ENCODE measurements at places on chromosomes 6 and 20.
A peak's percentile ranks its signal among the peaks of the same experiment; 100 is the strongest.

GRCh38 chr6:136582711-136583471 is 32.7 kb upstream of the MAP7 start:
- no peak for DNase-seq

DNA sequence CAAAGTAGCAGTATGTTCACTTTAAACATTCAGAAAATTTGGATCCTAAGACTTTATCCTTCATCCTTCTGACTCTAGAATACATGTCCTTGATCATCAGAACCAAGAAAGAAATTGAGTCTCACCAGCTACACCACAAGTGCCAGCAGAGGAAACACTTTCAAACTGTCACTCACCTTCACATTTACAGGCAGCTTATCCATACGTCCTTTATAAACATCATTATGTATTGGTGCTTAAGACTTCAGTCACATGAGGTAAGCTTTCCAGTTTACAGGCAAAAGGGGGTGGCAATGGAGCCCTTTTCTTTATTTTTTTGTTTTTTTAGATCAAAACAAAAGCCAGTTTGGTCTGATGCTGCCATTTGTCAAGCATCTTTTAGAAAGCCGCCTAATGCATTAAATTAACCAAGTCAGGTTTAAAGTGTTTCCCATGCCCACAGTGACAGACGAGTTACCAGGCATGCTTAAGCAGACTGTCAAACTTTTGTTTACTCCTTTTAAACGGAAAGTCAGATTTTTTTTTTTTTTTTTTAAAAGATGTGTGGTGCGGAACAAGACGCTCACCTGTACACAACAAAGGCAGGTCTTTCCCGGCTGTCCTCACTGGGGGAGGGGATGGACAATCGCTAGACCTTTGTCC is 952 bp upstream of the BRPF3 start:
- DNase-seq: no peak

DNA sequence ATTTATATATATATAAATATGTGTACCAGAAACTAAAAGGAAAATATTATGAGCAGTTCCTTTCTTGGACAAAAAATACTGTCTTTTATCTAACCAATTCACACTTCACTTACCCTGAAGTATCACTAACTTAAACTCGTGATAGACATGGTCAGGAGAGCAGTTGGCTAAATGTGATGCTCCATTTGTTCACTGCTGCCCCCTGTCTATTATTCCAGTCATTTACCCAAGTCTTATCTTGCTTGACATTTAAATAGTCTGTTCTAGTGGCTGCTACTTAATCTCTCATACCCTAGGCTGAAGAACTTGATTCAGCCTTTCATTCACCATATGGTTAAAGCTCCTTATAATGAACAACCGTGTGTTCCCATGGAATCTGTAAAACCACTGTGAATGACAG is 789.6 kb upstream of the EYS start:
- no peak for DNase-seq

DNA sequence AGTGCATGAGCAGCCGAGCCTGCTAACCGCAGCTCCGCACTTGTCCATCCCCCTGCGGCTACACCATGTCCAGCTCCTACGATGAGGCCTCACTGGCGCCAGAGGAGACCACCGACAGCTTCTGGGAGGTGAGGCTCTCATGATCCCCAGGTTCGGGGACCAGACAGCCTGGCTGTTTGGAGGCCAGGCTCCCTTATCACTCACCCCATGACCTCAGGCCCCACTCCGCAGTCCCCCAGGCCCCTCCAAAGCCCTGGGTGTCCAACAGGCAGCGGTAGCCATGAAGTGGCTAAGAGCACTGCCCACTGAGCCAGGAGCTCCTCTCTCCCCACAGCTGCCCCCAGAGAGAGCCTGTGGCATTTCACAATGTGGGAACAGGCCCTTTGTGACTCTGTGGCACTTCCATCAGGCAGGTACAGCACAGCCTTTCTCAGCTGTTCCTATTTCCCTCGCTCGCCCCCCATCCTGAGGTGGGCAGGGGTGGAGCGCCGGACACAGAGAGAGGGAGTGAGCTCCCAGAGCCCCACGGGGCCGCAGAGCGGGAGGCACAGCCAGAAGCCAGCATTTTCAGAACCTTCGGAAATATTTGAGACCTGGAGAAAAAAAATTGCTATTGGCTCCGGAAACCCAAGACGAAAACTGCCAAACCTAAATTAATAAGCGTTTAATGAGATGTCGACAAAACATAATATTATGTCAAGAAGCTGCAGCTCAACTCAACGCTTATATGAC is 29.7 kb downstream of the SPDEF start:
- no peak for DNase-seq

GRCh38 chr6:9745966-9746365 is 668.9 kb downstream of the TFAP2A start:
- no peak for DNase-seq

GRCh38 chr6:170082067-170082466 is 208.8 kb downstream of the DLL1 start:
- no peak for DNase-seq

GRCh38 chr6:128365520-128366160 is 154.8 kb downstream of the PTPRK start:
- no peak for DNase-seq

- DNase-seq: no peak
Measured at GRCh38 chr6:429515-430121, 38.1 kb downstream of the IRF4 start.

GRCh38 chr6:170034294-170034693 is 256.6 kb downstream of the DLL1 start:
- peak; percentile 58 for DNase-seq

- no peak for DNase-seq
Measured at GRCh38 chr6:87151471-87151780, 3.9 kb upstream of the ZNF292 start.

DNA sequence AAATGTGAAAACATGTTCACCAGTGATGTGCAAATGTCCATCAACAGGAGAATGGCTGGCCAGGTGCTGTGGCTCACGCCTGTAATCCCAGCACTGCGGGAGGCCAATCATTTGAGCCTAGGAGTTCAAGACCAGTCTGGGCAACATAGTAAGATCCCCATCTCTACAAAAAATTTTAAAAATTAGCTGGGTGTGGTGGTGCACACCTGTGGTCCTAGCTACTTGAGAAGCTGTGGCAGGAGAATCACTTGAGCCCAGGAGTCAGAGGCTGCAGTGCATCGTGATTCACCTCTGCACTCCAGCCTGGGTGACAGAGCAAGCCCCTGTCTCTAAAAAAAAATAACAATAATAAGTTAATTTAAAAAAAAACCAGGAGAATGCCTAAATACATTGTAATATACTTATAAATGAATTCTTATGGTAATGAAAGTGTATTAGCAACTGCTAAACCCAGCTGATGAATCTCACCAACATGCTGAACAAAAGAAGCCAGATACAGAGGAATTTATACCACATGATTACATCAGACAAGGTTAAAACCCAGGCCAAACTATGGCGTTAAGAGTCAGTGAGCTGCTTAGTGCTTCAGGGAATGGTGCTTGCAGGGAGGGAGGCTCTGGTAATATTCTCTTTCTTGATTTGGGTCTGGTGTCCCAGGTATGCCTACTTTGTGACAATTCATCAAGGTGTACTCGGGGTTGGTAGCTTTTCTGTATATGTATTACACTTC is 36.4 kb downstream of the RPP40 start:
- DNase-seq: no peak

- DNase-seq: no peak
Measured at GRCh38 chr6:40395066-40395697, 192.0 kb downstream of the LRFN2 start.

- no peak for DNase-seq
Measured at GRCh38 chr20:35992713-35993335, 24.4 kb downstream of the CNBD2 start.

DNA sequence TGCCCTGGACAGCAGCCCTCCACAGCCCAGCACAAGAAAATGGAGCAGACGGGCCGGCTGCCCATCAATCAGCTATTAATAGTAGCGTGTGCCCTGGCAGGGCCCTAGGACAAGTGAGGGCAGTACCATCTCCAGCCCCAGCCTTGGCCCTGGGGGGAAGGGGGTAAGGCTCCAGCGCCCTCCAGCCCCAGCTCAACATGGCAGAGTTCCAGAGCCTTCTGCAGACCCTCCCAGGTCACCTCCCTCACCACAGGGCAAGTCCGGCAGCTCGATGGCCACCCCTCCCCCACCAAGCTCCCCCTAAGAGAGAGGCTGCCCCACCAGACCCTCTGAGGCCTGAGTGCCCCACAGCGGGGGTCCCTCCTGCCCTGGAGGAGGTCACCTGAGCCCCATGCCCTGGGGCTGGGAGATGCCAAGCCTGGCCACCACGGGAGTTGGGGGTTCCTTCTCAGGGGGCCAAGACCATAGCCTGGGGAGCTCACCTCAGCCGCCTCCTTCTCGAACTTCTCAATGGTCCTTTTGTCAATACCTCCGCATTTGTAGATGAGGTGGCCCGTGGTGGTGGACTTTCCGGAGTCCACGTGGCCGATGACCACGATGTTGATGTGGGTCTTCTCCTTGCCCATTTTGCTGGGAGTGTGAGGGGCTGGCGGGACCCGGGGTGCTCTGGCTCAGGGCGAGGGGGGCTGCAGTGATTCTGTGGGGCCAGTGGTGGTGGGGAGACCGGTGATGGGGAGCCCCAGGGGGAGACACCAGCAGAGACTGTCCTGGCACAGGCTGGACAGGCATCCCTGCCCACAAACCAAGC is 1.5 kb downstream of the EEF1A2 start:
- DNase-seq: no peak

- no peak for DNase-seq
Measured at GRCh38 chr20:48538058-48538825, 289.6 kb downstream of the PREX1 start.

DNA sequence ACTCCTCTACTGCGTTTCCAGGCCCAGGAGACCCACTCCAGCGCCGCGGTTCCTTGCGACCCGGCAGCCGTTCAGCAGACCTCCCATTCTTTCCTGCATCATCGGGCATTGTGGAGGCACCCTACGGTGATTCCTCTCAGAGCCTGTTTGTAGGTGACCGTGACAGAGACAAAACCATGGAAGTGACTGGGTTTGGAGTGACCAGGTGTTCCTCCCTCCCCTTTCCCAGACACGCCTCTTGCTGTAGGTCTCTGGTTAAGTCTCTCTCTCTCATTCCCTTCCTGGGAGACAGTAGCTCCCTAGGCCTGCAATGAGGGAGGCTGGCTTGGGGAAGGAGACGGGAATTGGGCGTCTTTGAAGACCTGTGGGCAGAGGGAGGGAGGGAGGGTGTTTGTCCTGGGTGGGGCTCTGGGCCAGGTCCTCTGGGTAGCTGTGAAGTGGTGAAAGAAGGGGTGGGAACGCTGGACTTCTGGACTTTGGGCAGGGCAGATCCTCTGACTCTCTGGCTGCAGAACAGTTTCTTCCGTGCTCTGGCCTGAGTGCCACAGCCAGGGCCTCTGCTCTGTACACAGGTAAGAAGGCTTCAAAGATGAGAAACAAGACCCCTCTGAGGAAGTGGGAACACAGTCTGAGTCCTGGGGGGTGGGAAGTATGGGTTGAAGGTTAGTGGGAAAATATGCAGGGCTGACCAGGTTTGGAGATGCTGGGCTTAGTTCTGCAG is 763 bp downstream of the KLC4 start:
- DNase-seq: no peak

GRCh38 chr6:108243836-108244235 is 17.0 kb downstream of the SNX3 start:
- no peak for DNase-seq

DNA sequence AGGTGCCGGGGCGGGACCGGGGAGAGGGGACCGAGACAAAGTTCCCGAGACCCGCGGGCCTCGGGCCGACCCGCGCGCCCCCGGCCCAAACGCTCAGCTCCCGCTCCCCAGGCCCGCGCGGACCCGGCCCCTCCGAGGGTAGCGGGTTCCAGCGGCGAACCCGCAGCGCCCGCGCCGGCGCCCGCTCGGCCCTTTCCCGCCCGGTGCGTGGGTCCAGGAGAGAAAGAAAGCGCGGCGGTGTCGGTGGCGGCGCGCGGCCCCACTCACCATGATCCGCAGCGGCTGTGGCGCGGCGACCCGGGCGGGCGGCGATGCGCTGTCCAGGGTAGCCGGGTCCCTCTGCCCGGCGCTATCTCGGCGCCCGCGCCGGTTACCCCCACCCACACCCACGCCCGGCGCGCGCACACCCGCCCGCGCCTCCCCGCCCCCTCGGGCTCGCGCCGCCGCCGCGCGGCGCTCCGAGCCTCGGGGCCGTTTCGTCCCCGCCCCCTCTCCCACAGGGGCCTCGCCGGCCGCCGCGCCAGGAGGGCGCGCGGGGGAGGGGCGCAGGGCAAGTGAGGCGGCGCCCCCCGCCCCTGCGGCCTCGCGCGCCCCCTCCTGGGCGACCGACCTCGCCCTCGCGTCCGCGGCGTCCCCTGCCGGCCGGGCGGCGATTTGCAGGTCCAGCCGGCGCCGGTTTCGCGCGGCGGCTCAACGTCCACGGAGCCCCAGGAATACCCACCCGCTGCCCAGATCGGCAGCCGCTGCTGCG is at the start of gene ELOVL2:
Gene ELOVL2 (minus strand): TSS at position 345 of the 751 bp plus-strand sequence. CDS start 75 bp downstream, at position 270.
- DNase-seq: no peak

DNA sequence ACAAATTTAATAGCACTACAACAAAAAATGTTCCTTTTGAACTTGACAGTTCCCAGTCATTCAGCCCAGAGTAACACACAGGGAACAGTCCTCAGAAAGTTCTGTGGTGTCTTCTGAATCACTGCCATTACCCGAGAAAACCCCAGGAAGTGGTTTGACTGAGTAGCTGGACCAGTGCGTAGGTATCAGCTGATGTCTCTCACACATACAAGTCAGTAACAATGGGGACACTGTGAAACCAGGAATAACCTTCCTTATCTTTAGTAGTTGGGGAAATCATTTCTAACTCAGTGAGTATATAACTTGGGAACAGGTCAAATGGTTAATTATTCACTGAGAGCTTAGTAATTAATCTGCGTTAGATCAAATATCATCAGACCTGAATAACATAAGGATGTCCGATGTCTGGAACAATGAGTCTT is 73.1 kb downstream of the HIVEP2 start:
- DNase-seq: peak; percentile 21

DNA sequence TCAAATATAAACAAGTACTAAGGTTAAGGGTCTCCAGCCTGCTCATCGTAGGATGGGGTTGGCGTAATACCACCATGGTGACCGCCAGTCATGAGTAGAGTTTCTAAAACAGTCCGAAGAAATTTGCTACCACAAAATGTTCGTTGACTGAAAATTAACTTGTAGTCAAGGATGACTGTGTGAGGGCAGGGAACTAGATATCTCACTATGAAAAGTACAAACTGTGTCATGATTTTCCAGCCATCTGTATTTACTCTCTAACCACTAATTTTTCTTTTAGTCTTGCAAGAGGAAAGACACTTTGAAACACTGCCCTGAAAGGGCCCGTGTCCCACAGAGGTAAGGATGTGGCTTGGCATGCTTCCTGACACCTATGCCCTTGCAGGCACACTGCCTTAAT is 99.7 kb downstream of the IRF4 start:
- no peak for DNase-seq

- DNase-seq: no peak
Measured at GRCh38 chr6:33597551-33598322, 17.7 kb upstream of the BAK1 start.

GRCh38 chr6:136403110-136403980 is 113.7 kb upstream of the BCLAF1 start:
- DNase-seq: no peak

- DNase-seq: no peak
Measured at GRCh38 chr6:81727876-81728517, 24.5 kb downstream of the TENT5A start.

DNA sequence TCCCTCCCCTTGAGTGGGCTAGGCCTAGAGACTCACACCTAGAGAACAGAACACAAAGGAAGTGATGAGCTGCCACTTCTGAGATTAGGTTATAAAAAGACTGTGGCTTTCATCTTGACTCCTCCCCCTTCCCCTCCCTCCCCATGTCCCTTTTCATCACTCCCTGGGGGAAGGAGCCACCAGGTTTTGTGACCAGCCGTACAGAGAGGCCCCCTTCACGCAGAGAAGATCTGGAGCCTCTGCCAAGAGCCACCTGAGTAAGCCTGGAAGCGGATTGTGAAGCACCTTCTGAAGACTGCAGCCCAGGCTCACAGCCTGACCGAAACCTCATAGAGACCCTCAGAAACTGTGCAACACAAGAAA is 118.4 kb upstream of the NXT1 start:
- no peak for DNase-seq
